ENCODE measurements at places on chromosomes 3 and 15. TPM values are rescaled to one million over a fixed set of nuclear protein-coding genes. Genes with fewer than 3 reads are reported as not detected.

DNA sequence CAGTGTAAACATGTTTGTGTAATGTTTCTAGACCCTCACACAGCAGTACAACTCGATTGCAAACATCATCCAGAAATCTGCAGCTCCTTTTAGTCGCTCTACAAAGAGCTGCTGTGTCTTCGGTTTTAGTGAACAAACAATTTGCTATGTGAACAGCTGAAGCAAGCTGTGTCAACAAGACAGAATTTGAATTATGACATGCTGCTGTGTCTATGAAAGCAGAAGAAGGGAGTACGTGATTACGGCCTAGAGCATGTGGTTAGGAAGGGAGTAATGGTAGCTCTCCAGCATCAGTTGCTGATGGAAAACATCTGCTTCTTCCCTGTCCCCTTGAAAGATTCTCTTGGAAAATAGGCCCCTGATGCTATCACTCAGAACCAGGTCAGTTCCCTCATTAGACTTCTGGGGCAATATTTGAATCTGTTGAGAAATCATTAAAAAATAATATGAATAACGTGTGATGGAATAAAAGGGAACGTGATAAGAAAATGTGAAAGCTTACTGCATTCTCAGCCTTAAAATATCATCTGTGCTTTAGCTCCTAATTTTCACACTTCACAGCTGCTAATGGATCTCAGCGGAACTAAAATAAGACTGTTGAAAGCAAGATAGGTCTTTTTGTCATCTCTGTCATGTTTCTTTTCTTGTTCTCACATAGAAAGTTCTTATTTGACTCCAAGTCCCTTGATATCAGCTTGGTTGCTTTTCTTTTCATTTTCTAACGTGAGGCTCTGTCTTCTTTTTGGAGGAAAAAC lies 891.5 kb downstream of the ROBO2 start:
- peak; percentile 28 for DNase-seq

- no peak for DNase-seq
Measured at GRCh38 chr15:66097151-66098021, 156.2 kb downstream of the MEGF11 start.

DNA sequence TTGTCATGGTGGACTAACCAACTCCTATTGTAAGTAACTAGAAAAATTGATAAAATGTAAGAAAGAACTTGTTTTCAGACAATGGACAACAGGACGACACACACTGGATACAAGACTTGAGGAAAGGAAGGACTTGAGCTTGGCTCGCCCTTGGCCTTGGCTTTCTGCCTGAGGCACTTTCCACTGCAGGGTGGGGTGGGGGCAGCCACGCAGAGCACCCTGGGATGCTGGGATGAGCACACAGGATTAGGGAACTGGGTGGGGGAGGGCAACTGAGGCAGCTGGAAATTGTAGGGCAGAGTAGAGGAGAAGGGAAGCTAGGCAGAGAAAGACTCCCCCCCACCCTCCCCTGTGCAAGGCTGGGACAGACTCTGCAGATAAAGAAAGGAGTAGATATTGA lies 25.5 kb upstream of the HHATL start:
- no peak for DNase-seq

GRCh38 chr3:124142389-124142970 lies 150.6 kb upstream of the ROPN1 start:
- DNase-seq, result no peak

- no peak for DNase-seq
Measured at GRCh38 chr15:88223084-88223483, 33.5 kb downstream of the NTRK3 start.

DNA sequence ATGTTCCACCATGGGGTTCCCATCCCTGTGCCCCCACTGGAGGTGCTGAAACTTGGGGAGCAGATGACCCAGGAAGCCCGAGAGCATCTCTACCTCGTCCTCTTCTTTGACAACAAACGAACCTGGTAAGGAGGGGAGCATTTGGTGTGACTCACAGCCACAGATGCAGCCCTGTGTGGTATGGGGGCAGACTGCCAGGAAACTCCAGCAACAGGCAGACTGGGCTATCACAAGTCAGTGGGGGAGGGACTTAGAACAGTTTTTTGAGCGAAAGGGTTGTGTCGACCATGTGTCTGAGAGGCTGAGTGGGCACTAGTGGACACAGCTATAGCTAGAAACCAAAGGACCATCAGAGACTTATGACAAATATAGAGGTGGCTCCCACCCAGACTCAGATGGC lies 3.4 kb upstream of the OGG1 start:
- no peak for DNase-seq

DNA sequence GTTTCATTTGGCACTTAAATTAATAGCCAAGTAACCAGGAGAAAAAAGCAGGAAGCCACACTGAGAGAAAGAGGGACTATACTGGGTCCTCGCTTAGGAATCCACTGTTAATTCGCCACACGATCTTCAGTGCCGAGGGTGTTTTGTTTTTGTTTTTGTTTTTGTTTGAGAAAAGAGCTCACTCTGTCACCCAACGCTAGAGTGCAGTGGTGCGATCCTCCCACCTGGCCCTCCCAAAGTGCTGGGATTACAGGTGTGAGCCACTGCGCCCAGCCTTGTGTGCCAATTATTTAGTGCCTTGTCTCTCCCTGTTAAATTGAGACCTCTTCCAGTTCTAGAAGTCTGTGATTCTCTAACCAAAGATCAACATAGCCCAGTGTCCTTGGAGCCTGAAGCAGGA lies 53.8 kb upstream of the TPM1 start:
- DNase-seq, result no peak

GRCh38 chr15:33448961-33449606 lies 138.3 kb downstream of the RYR3 start:
- DNase-seq, result no peak

GRCh38 chr3:48369693-48370332 lies 2.2 kb upstream of the FBXW12 start:
- DNase-seq, result peak; percentile 39

- DNase-seq, result no peak
Measured at GRCh38 chr3:66854601-66855151, 143.4 kb upstream of the KBTBD8 start.

DNA sequence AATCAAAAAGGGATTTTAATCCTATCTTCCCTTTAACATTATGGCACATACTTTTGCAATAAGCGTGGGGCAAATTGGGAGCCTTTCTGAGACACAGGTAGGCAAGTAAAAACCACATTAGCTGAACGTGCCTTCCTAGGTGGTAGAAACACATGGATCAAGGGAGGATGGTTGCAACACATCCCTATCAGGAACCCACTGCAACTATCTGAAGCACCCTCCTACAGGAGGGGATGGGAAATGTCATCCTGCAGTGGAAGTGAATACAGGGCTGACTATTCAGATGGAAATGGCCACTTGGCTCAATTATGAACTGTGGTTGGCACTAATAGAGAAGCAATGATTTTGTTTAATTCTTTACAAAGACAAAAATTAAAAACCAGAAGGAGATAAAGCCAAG lies 826.3 kb downstream of the FHIT start:
- no peak for DNase-seq

DNA sequence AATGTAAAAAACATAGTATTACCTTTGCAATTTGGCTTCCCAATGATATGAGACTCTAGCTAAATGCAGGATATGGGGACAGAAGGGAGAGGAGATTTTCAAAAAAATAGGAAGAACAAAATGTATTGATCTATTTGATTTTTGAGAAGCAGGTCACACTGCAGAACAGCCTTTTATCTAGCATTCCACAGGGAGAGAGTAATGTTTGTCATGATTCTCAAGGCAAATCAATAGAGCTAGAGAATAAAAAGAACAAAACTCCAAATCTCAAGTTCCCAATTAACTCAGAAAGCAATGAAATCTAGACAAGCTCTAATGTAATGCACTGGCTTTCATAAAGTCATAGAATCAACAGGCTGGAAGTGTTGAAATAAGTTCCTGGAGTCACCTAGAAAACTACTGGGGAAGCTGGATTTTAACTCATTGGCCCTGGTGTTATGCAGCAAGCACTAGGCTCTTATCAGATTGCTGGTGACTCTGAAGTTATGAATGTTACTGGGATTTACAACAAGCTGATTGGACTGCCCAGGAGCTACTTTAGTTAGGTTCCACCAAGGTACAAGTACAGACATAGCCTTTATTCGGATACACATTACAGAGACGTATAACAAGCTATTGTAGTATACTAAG lies 442.8 kb downstream of the FGF12 start:
- no peak for DNase-seq

GRCh38 chr3:38454884-38455638 lies 1.4 kb downstream of the ACVR2B start:
- peak; percentile 92 for DNase-seq

DNA sequence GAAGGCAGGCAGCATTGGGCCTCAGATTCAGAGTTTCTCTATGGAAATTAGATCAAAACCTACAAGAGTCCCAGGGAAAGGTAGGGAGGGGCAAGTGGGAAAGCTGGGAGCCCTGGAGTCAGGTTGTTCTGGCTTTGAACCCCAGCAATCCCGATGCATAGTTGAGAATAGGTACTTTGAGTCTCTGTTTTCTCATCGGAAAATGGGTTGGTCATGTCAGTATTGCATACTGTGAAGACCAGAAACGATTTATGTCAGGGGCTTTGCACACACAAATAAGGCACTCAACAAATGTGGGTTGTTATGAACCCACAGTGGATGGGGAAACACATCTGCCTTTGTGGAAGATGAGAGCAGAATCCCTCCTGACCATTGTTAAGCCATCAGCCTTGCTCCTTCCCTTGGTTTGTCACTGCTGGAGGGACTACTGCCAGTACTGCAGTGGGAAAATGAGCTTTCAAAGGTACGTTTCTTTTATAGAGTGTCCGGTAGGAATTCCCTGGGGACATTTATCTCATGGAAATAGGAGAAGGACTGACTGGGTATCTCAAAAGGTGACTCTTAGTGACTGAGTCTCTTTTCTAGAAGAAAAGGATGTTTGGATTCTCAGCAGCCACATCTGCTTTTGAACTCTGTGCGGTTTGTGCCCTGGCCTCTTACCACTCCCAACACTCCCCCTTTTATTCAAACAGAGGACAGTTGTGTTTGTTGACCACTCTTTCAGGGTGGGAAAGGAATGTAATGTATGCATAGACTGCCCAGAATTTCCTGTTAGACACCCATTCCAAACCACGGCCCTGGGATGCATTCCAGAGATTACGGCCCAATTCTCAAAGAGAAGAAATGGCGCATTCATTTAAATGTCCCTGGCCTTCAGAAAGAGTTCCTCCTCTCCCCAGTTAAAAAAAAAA lies 54.6 kb upstream of the VILL start:
- DNase-seq, result no peak

- DNase-seq, result no peak
Measured at GRCh38 chr15:68566377-68566954, 12.3 kb upstream of the CORO2B start.

- no peak for DNase-seq
Measured at GRCh38 chr3:140532793-140533330, 145.0 kb upstream of the TRIM42 start.

GRCh38 chr3:29319262-29319661 lies 38.4 kb downstream of the RBMS3 start:
- DNase-seq, result no peak

DNA sequence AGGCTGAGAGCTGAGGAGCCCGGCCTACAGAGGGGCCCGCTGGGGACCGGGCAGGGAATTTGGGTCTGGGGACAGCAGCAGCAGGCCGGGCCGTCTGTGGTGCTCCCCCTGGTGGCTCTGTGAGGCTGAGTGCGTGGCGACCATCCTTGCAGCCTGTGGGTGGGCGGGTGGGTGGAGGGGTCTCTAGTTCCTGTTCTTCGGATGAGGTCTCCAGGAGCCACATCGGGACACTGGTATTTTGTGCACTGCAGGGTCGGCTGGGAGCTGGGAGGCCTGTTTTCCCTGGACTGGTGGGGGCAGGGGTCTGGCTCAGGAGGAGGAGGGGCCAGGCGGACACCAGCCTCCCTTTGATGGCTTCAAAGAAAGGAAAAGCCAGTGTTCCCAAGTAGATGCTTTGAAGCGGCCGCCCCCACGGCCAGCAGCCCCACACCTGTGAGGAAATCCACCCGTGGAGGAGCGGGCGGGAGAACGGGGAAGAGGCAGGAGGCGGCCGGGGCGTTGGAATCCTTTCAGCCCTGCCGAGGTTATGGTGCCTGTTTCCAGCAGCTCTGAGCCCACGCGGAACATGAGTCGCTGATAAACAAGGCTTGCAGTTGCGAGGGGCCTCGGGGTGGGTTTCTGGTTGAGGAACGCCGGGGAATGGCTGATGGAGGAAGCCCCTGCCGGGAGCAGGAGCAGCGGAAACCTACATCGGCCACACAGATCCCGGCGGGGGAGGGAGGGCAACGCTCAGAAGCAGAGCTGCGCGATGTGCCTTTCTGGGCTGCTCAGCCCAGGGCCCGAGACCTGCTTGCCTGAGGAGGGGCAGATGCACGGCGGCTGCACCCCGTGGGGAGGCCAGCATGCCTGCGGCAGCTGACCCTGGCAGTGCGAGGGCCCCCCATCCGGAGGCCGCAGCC lies 154.3 kb downstream of the NSMCE3 start:
- DNase-seq, result no peak

DNA sequence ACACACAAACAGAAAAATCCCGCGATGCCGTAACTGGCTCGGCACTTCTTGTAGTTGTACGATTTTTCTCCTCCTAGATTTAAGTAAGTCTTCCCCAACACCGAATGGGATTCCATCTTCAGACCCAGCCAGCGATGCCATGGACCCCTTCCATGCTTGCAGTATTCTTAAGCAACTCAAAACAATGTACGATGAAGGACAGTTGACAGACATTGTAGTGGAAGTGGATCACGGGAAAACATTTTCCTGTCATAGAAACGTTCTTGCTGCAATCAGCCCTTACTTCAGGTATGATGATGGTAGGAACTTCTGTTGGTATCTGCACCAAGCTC lies 763 bp downstream of the KBTBD8 start:
- no peak for DNase-seq

GRCh38 chr3:13251166-13251903 lies 168.8 kb downstream of the NUP210 start:
- DNase-seq, result no peak

DNA sequence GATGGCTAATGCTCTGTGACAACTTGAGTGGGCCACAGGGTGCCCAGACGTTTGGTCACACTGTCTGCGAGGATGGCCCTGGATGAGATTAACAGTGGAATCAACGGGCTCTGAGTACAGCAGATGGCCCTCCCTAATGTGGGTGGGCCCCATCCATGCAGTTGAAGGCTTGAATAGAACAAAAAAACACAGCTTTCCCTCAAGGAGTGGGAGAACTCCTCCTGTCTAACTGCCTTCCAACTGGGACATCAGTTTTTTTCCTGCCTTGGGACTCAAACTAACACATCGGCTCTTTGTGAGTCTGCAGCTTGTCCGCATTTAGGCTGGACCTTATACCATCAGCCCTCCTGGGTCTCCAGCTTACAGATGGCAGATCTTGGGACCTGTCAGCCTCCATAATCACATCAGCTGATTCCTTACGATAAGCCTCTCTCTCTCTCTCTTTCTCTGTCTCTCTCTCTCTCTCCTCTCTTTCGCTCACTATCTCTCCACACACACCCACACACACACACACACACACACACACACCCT lies 20.8 kb downstream of the FAM174B start:
- DNase-seq, result no peak

NDN gene
- 7.6 TPM for polyA plus RNA-seq

SCN11A gene
- polyA plus RNA-seq, result not detected

OR4F6 gene
- polyA plus RNA-seq, result not detected

KLF15 gene
- 1.6 TPM for polyA plus RNA-seq

GREM1 gene
- polyA plus RNA-seq, result 39.6 TPM

HESX1 gene
- 1.4 TPM for polyA plus RNA-seq

ZBED2 gene
- 0.04 TPM for polyA plus RNA-seq

WNT5A gene
- 0.22 TPM for polyA plus RNA-seq

ATR gene
- polyA plus RNA-seq, result 9.6 TPM

RETNLB gene
- polyA plus RNA-seq, result 57.5 TPM

SPESP1 gene
- polyA plus RNA-seq, result 1.6 TPM

KLHL40 gene
- 0.38 TPM for polyA plus RNA-seq

GPR62 gene
- 0.09 TPM for polyA plus RNA-seq

TMCO5A gene
- polyA plus RNA-seq, result not detected

Data from small intestine (tissue), 16 donors.